Stimulated activated CD4-positive, alpha-beta T cell treated with anti-CD3 and anti-CD28 coated beads, TNF-alpha, amount 100 ng/mL, for 1 hour (primary cell): ENCODE measurements at places on chromosomes 7 and 10.

GRCh38 chr10:2989292-2989947, 77.9 kb upstream of the PFKP start:
- no peak for DNase-seq

DNA sequence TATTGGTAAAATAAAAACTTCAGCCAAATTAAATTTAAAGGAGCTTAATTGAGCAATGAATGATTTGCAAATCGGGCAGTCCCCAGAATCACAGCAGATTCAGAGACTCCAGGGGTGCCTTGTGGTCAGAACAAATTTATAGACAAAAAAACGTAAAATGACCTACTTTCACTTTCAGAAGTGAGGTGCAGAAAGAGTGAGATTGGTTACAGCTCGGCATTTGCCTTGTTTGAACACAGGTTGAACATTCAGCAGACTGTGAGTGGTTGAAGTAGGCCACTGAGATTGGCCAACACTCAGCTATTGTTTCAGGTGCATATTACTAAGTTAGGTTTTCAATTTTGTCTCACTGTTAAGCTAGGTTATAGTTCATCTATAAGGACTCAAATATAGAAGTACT, 153.4 kb downstream of the BICC1 start:
- no peak for DNase-seq

- no peak for DNase-seq
Measured at GRCh38 chr10:75097666-75098285, 13.7 kb upstream of the SAMD8 start.

DNA sequence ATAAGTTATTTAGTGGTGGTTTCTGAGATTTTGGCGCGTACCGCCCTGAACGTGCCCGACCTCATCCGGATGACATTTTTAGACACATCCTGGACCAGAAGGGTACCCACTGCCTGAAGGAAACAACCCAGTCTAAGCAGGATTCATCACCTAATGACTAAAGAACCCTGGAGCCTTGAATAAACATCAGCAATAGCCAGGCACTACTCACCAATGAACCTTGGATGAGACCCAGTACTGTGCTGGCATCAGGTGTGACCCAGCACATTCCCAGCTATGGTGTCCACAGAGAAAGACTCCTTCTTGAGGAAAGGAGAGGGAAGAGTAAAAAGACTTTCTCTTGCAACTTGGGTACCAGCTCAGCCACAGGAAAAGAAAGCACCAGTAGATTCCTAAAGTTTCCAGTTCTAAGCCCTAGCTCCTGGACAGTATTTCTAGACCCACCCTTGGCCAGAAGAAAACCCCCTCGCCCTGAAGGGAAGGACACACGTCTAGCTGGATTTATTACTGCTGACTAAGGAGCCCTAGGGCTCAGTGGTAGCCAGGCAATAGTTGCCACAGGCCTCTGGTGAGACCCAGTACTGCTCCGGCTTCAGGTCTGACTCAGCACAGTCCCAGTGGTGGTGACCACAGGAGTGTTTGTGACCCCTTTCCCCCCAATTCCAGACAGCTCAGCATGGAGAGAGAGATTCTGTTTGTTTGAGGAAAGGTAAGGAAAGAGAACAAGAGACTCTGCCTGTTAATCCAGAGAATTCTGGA, 32.5 kb downstream of the ZNF277 start:
- DNase-seq = no peak

GRCh38 chr7:158783595-158783994, 45.7 kb downstream of the ESYT2 start:
- no peak for DNase-seq

- DNase-seq = no peak
Measured at GRCh38 chr10:128103229-128103714, 23.0 kb downstream of the MKI67 start.

GRCh38 chr10:623014-623413, 66.5 kb downstream of the DIP2C start:
- no peak for DNase-seq

GRCh38 chr7:51927738-51928137, 611.1 kb upstream of the COBL start:
- no peak for DNase-seq

DNA sequence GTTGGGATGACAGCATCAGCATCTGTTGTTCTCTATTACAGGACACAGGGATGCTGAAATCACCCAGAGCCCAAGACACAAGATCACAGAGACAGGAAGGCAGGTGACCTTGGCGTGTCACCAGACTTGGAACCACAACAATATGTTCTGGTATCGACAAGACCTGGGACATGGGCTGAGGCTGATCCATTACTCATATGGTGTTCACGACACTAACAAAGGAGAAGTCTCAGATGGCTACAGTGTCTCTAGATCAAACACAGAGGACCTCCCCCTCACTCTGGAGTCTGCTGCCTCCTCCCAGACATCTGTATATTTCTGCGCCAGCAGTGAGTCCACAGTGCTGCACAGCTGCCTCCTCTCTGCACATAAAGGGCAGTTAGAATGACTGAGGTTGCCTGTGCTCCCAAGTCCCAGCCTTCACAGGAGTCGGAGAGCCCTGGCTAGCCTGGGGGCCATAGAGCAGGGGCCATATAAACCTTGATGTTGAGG, 142.2 kb upstream of the PRSS58 start:
- DNase-seq = no peak

GRCh38 chr10:89242345-89242684, 9.3 kb downstream of the LIPA start:
- DNase-seq = no peak

- no peak for DNase-seq
Measured at GRCh38 chr7:28688651-28689050, 269.5 kb downstream of the TRIL start.

- no peak for DNase-seq
Measured at GRCh38 chr7:91557789-91558404, 293.7 kb downstream of the FZD1 start.

DNA sequence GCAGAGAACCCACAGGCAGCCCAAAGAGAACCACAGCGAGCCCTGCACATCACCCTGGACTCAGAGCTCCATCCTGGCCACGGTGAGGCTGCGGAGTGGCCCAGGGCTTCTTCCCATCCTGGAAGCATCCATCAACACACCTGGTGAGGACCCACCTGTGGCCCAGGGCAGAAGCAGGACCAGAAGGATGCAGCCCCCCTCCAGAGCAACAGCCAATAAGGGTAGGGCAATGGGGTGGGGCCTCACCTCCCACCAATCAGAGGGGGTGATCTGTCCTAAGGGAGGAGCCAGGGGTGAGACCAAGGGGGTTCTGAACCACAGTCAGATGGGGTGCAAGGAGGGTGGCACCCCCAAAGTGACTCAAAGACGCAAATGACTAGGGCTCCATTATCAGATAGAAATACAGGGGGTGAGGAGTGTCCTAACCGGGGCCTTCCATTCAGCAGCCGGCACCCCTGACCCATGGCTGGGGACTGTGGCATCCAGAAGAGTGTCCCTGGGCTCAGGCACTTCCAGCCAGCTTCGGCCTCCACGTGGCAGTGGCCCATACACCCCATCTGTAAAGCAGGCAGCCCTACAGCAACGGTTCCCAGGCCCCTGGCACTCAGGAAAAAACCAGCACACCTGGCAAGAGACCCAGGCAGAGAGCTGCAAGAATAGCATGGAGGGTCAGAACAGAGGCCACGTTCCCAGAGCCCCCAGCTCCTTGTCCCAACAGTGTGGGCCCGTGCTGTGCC, 36.9 kb downstream of the STK32C start:
- no peak for DNase-seq

DNA sequence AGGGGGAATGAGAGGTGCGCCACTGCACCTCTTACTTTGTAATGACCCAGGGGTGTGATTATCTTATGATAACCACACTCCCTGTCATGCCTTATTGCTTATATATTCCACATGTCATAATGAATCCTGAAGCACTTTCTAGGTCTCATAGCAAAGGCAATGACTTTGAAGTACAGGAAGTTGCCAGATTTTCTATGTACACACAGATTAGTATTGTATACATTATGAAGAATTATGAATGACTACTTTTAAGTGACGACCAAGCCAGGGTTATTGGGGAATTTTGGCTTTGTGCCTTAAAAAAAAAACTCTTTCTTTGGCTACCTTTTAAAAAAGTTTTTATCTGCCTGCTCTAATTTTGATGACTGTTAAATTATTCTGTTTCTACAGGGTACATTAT, 269.6 kb downstream of the MDFIC start:
- DNase-seq = no peak

- DNase-seq = no peak
Measured at GRCh38 chr7:33721895-33722294, 183.4 kb upstream of the BMPER start.

- DNase-seq = no peak
Measured at GRCh38 chr7:155228459-155228845, 69.2 kb upstream of the INSIG1 start.

GRCh38 chr7:39979406-39980073, 29.5 kb downstream of the CDK13 start:
- DNase-seq = no peak

GRCh38 chr7:105015390-105015965, 1.5 kb downstream of the KMT2E start:
- DNase-seq = no peak

- no peak for DNase-seq
Measured at GRCh38 chr7:94080551-94080950, 76.4 kb upstream of the BET1 start.

- DNase-seq = no peak
Measured at GRCh38 chr10:3836222-3836820, 51.3 kb upstream of the KLF6 start.

DNA sequence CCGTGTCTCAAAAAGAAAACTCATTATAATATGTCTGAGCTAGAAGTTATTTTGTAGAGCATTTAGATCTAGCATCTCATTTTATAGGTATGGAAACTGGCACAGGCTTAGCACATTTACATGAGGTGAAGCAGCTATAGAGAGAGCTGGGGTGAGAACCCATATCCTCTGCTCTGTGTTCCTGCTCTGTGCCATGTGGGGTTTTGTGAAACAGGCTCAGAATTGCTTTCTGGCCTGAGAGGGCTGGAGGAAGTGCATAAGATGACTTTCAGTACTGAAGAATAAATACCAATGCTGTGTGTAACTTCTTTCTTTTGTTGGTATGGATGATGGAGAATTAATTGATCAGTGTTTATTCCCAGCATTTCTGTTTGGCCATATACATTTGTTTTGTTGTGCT, 159.1 kb downstream of the LRRC4 start:
- DNase-seq = no peak

GRCh38 chr10:28710202-28710886, 33.0 kb downstream of the BAMBI start:
- DNase-seq = no peak

DNA sequence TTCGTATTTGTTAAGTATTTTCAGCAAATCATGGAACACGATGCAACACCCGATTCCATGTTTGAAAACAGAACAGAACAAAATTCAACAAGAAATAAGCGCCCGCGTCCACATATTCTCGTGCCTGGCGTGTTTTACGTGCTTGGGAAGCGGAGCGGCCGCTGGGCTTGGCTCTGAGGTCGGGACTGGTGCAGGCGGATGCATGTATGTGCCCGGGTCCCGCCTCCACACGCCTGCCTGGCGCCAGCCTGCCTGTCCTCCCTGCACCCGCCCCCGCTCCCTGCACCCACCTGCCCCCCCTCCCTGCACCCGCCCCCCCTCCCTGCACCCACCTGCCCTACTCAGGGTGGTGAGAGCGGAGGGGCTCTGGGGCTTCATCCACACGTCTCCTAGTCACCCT, 454.5 kb downstream of the DNAJB6 start:
- no peak for DNase-seq

- DNase-seq = no peak
Measured at GRCh38 chr10:103659674-103660363, 166.3 kb downstream of the NEURL1 start.
